Mammary microvascular endothelial cell (primary cell): ENCODE measurements at places on chromosomes 5 and 9. TPM values are rescaled to one million over a fixed set of nuclear protein-coding genes. Genes with fewer than 3 reads are reported as not detected.

The REEP2 gene
- total RNA-seq, result 1.1 and 1.3 TPM in 2 replicates

The CCDC192 gene
- not detected in 2 replicates for total RNA-seq

The HOMER1 gene
- total RNA-seq, result 1.6 and 1.8 TPM in 2 replicates

The PCDHA9 gene
- total RNA-seq, result 0.13 TPM in 1 of 2 replicates, not detected in the other

The NRG2 gene
- total RNA-seq, result 0.69 and 1.1 TPM in 2 replicates

The PITX1 gene
- not detected in 2 replicates for total RNA-seq

The IL33 gene
- total RNA-seq, result 0.60 and 2.9 TPM in 2 replicates

The FIBCD1 gene
- total RNA-seq, result not detected in 2 replicates
